Stimulated activated CD4-positive, alpha-beta T cell treated with anti-CD3 and anti-CD28 coated beads, Interleukin-1b, Interleukin-23, amount 100 ng/mL, for 24 hours (primary cell): ENCODE measurements at places on chromosomes 4 and X.

GRCh38 chr4:94798808-94799207 is 41.1 kb downstream of the BMPR1B start:
- no peak for DNase-seq

DNA sequence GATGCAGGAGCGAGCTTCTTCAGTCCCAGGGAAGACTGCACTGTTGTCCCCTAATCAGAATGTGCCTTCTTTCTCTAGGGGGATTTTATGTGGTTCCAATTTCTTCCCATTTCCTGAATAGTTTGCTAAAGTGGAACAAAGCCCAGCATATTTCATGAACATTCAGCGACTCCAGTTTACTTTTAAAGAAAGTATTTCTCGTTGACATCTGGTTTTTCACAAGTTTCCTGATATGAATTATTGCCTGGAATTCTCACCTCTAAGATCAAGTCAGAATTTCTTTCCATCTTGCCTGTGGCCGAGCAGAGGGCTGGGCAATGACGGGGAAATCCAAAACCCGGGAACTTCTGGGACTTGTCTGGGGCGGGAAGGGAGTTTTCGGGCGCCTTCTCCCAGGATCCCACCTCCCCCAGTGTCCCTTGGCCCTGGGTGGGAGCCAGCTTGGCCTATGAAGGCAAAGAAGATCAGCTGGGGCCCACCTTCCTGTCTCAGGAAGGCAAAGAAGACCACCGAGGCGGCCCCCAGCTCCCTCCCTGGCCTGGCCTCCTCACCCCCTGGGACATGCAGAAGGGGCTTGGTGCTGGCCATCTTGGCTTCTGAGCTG is 15.4 kb downstream of the SORCS2 start:
- DNase-seq, result no peak

GRCh38 chr4:27474691-27475090 is 614.0 kb downstream of the STIM2 start:
- no peak for DNase-seq

DNA sequence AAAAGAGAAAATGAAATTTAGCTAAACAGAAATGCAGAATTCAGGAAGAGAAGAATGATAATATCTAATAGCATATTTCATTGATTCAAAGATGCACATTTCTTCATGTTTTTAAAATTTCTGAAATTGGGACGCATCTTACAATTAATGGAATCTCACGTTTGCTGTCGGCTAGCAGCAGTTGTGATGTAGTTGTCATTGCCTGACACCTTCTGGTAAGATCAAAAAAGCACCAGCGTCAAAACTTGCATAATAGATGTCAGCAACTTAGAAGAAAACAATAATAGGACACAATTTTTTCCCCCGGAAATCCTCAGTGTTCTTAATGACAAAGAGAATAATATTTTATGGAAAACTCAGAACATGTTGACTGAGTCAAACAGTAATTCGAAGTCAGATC is 29.8 kb upstream of the SLC7A3 start:
- no peak for DNase-seq
